ENCODE measurements at places on chromosomes 16 and 17.

- no peak for DNase-seq
These were observed 20.9 kb downstream of the AKTIP start for GRCh38 chr16:53482123-53482522.

- no peak for DNase-seq
These were observed 27.9 kb downstream of the RPRML start for GRCh38 chr17:46950997-46951621.

GRCh38 chr17:76492123-76492988, 8.9 kb downstream of the RHBDF2 start:
- no peak for DNase-seq

DNA sequence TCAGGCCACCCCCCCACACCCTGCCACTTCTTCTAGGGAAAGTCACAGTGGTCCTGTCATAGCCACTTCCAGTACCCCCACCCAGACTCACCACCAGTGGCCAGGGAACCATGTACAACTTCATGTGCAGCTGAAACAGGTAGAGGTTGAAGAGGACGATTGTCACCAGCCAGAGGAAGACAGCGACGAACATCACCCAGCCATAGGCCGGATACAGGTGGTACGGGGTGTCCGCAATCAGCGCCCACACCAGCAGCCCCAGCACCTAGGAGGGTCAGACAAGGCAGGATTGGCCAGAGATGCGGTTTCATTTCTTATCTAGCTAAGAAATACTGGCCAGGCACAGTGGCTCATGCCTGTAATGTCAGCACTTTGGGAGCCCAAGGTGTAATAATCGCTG, 16.7 kb downstream of the ARL2BP start:
- no peak for DNase-seq

GRCh38 chr17:33113276-33113990, 121.8 kb downstream of the SPACA3 start:
- DNase-seq: no peak

- DNase-seq: no peak
These were observed 34.1 kb downstream of the AXIN2 start for GRCh38 chr17:65527381-65527780.

- DNase-seq: peak; percentile 68
These were observed at the start of gene NT5C for GRCh38 chr17:75131278-75132017. NT5C (minus strand) TSS chr17:75131742; CDS start chr17:75131707, 35 bp downstream.

- no peak for DNase-seq
These were observed 10.6 kb upstream of the TRAP1 start for GRCh38 chr16:3727806-3728381.

- no peak for DNase-seq
These were observed 11.6 kb upstream of the DPEP1 start for GRCh38 chr16:89601906-89602272.

DNA sequence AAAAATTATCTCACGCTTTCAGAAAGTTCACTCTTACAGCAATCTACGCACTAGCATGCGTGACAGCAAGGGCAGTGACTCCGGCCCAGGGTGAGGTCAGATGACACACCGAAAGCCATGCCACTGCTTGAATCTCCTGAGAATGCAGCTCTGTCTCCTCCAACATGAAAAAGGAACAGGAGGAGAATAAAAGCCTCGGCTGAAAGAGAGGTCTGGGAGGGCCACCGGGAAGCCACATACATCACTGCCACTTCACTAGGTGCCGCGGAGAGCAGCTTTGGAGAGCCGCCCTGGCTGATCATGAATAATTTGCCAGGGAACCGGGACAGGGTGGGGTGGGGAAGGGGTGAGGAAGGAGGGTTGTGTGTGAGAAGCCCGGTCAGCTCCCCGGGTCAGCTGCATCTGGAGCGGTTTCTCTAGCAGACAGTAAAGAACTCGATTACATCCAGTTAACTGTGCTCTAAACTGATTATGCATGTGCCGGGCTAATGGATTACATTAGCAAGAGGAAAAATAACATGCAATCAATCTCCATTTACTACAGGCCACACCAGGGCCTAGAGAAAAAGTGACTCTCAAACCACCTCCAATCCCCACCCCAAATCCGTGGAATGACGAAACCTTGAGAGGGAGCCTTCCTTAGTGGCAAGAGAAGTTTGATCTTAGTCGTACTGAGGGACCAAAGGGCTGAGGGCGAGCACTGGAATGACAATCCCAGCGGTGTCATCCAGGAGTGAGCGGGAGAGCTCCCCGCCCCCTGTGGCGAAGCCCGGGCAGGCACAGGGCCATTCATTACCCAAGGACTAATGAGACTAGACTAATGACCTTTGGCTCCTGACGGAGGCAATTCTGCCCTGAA, 100.3 kb downstream of the ZFHX3 start:
- DNase-seq: no peak

DNA sequence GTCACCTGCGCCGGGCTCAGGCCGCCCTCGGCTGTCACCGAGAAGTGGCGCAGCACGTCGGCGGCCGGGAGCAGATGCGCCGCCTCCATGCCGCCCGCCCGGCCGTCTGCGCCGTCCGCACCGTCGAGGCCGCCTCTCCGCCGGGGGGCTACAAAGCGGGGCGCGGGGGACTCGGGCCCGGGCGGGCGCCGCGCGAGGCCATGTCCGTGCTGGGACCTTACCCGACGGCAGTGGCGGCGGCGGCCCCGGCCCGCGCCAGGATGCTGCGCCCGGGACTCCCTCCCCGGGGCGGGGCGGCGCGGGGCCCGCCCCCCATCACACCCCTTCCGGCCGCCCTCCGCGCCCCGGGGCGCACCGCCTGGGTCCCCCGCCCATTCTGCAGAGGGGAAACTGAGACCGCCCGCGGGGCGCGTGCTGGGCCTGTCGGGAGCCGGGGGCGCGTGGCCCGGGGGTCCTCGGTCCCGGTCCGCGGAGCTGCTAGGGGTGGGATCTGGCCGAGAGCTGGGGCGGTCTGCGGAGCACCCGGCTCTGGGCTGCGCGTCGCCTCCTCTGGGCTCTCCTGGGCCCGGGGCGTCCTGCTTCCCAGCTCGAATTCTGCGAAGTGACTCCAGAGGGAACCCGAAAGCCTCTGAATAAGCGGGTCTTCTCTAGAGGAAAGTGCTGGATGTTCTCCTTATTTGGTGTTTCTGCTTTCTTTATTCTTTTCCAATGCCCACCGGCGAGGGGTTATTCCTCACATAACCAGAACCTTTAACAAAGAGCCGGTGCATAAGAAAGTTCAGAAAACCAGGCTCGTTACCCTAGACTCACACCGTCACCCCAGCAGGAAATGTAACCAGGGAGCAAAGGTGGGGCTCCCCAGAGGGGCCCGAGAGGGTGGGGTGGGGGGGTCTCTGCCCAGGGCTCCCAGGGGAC, at the start of gene ATP2A3:
ATP2A3 (minus strand) TSS at position 235 of the 915 bp plus-strand sequence; CDS start at position 89, 146 bp downstream.
- DNase-seq: peak; percentile 77

- peak; percentile 37 for DNase-seq
These were observed 3.7 kb upstream of the CBX8 start for GRCh38 chr17:79800325-79801155.

DNA sequence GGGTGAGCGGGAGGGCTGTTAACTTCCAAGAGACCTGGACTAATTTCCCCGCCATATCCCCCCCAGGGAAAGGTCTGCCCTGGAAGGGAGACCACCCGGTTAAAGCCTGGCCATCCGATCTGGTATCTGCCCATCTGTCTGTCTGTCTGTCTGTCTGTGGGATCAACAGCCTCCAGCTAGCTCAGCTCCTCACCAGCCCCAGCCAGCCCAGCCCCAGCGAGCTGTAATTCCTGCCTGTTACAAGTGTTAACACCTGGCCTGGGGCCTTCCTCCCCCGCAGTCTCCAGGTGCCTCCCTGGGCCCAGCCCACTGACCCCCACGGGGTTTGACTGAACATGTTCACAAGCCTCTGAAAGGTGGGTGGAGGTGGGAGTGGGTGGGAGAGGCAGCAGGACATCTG, 4.0 kb downstream of the WNT3 start:
- no peak for DNase-seq

- no peak for DNase-seq
These were observed 15.0 kb downstream of the ZNF232 start for GRCh38 chr17:5096731-5097100.
